Activated CD4-positive, alpha-beta T cell treated with anti-CD3 and anti-CD28 coated beads, Interleukin-2, Interleukin-6, amounts not matched to agents 100 ng/mL and 50 ng/mL, durations not matched to agents 16 hours and 8 hours (primary cell): ENCODE measurements at places on chromosomes 7 and 10.

- no peak for DNase-seq
Measured at GRCh38 chr10:70940834-70941568, 52.6 kb upstream of the PCBD1 start.

DNA sequence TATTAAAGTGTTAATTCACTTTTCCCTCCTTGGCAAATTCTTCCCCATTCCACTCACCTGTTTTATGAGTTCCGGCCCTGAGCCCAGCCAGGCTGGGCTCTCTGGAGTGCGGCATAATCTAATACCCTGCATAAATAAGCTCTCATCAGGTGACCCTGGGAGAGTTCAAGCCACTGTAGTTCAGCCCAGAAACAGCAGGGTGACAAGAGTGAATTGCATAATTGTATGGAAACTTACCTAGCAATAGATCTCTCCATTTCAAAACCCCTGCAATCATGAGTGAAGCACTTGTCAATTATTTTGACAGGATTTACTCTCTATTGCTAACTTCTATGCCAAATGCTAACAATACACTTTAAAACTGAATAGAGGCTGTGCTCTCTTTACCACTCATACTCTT lies 94.7 kb downstream of the OSBPL3 start:
- DNase-seq, result no peak

- no peak for DNase-seq
Measured at GRCh38 chr10:98267069-98267893, 713 bp downstream of the LOXL4 start.

GRCh38 chr10:60352105-60352504 lies 37.6 kb downstream of the ANK3 start:
- no peak for DNase-seq

GRCh38 chr7:3206101-3206500 lies 95.0 kb upstream of the SDK1 start:
- no peak for DNase-seq

GRCh38 chr7:116316838-116317628 lies 106.7 kb downstream of the TES start:
- DNase-seq, result peak; percentile 91

DNA sequence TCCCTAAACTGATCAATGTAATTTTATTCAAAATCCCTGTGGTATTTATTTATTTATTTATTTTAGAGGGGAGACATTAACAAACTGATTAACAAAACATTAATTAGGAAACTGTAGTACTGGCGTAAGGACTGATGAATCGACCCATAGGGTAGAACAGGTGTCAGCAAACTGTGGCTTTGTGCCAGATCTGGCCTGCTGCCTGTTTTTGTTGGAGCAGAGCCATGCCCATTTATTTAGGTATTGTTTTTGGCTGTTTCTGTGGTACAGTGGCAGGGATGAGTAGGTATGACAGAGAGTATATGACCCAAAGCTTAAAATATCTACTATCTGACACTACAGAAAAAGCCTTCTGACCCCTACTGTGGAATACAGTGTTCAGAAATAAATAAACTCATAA lies 332.5 kb upstream of the ETV1 start:
- no peak for DNase-seq

- DNase-seq, result no peak
Measured at GRCh38 chr10:122665946-122666345, 33.7 kb downstream of the C10orf120 start.

DNA sequence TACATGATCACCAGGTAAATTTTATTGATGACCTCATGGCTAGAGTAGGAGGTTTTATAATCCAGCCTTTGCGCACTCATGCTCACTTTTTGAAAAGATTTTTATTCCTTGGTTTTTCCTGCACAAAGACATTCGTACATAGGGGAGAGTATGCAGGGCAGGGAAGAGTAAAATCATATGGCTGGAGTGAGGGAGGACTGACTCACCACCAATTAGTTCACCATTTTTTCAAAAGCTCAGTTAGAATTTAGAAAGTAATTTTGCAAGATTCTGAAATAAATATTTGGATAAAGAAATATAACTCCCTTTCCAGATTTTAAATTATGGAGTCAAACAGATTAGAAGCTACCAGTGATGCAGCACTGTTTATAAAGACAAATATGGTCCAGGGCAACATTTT lies 111.9 kb downstream of the SEMA3D start:
- DNase-seq, result no peak

GRCh38 chr10:91690412-91690811 lies 57.5 kb upstream of the PPP1R3C start:
- no peak for DNase-seq

DNA sequence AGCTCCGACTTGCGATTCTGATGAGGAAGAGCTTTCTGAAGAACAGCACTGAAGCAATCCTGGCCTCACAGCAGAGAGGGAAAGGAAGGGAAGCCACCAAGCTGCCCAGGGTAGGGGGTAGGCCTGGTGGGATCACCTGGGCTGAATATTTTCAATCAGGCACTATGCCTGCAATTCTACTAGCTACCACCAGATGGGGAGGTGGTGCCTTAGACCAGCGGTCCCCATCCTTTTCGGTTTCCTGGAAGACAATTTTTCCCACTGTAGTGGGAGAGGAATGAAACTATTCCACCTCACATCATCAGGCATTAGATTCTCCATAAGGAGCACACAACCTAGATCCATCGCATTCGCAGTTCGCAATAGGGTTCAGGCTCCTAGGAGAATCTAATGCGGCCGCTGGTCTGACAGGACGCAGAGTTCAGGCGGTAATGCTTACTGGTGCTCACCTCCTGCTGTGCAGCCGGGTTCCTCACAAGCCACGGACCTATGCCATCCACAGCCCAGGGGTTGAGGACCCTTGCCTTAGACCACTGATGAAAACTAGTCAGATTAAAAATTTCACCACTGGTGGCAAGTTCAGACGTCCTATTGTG lies 2.7 kb downstream of the LRRC20 start:
- peak; percentile 44 for DNase-seq

DNA sequence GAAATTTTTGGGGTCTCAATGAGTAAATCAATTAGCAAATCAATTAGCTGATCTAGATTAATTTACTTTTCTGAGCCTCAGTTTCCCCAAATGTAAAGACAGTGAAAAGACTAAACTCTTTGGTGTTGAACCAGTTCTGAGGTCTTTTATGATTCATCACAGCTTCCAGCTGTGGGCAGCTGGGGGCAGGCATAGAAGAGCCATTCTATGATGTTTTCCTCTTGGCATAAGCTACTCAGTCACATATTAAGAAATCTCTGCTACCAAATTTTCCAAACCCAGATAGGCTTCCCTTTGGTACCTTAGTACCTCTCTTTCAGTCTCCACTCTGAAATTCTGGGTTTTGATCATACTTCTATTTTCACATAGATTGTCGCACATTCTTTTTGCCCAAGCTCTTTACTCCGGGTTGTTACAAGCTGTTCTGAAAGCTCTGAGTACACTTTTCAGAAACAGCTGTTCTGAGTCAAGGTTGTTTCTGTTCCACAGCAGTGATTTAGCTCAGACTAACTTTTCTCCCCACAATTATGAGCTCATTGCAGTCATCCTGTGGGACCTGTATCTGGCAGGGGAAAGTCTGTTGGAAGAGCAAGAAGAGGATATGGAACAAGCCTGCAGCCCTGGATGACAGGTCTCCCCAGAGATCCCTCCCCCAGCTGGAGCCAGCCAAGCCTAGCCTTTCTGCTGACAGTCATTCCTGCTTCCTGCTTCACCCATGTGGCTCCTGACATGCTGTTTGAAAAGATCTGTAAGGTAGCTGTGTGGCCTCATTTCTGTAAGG lies 599.6 kb upstream of the GHITM start:
- no peak for DNase-seq

GRCh38 chr7:149071641-149072437 lies 18.7 kb downstream of the ZNF786 start:
- peak; percentile 69 for DNase-seq
